ENCODE measurements at places on chromosomes 1 and 21. TPM values are rescaled to one million over a fixed set of nuclear protein-coding genes. Genes with fewer than 3 reads are reported as not detected.
A peak's percentile ranks its signal among the peaks of the same experiment; 100 is the strongest.

- no peak overlapping the region for H3K27ac ChIP-seq
- no peak overlapping the region for H3K4me3 ChIP-seq
- DNase-seq: no peak
- H3K4me1 ChIP-seq: no peaks in the 10 kb centered on the region
- H3K36me3 ChIP-seq: no peaks in the 10 kb centered on the region
These were observed 84.0 kb downstream of the IGSF21 start for GRCh38 chr1:18191481-18192155.

DNA sequence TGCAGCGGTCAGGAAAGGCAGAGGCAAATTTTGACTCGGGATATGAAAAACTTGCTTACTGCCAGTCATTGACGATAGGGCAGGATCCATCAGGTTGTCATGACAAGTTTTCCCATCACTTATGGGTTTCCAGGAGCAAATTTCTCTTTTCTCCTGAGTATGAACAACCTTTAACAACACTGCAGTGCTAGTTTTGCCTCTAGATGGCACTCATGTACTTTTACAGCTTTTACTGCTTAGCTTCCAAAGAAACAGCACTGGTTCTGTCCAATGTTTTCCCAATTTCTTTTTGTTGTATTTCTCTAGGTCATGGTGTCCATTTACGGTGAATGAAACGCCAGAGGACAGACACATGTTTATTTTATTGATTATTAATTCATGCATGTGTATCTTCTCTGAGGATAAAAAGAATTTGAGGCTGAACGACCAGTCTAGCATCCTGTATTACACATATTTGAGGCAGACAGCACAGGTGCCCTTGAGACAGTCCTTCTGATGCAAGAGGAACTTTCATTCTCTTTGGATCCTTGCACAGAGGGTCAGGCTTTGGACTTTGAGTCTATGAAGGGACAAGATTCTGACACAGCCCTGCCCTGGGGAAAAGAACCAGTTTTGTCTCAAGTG, 112.3 kb upstream of the TRABD2B start:
- no peak overlapping the region for H3K27ac ChIP-seq
- H3K27me3 ChIP-seq: no peaks in the 10 kb centered on the region
- peak; percentile 11 for DNase-seq

- peaks cover 13% of the 10 kb centered on the region for H3K27me3 ChIP-seq
- no peaks in the 10 kb centered on the region for H3K4me1 ChIP-seq
- no peaks in the 10 kb centered on the region for H3K36me3 ChIP-seq
- H3K4me3 ChIP-seq: no peak overlapping the region
These were observed 147.3 kb downstream of the KAZN start for GRCh38 chr1:14745789-14746188.

- peaks cover 45% of the 10 kb centered on the region for H3K4me1 ChIP-seq
- peak overlapping the region; percentile 87 for H3K27ac ChIP-seq
- H3K27me3 ChIP-seq: peaks cover 22% of the 10 kb centered on the region
- H3K4me3 ChIP-seq: peak overlapping the region; percentile 88
- no peaks in the 10 kb centered on the region for H3K36me3 ChIP-seq
These were observed 1.2 kb upstream of the RIIAD1 start for GRCh38 chr1:151720125-151720524.

DNA sequence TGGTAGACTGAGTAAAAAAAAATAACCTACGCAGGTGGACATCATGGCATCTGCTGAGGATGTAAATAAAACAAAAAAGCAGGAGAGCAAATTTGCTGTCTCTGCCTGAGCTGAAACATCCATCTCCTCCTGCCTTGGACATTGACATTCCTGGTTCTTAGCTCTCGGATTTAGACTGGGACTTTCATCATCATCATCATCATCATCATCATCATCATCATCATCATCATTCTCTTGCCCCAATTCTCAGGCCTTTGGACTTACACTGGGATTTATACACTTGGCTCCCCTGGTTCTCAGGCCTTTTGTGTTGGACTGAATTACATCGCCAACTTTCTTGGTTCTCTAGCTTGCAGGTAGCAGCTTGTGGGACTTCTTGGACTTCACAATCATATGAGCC, 308.4 kb upstream of the BEND5 start:
- H3K36me3 ChIP-seq: no peaks in the 10 kb centered on the region
- peaks cover 2% of the 10 kb centered on the region for H3K27me3 ChIP-seq
- no peak for DNase-seq
- H3K27ac ChIP-seq: no peak overlapping the region
- H3K4me3 ChIP-seq: no peak overlapping the region

DNA sequence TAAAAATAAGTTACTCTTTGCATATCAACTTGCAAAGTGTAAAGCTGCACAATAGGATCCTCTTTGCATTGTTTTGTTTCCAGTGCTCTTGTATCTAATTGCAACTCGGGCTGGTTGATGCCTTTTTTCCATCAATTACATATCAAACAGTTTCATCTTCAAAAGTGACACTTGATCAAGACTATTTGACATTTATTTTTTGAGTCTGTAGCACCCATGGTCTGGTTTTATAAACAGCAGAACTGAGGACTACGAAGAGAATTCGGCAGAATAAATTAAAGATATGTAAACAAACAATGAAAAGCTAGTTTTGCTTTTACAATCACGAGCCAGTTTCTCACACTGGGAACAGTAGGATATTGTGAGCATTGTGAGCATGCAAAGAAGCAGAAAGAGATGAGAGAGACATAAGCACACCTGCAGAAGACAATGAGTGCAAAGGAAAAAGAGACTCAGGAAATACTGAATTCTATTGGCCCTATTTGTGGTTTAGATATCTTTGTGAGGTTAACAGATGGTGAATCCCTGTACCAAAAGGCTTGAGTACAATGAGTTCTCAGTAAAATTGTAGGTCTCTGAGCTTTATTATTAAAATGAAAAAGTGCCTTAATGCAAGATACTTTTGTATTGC, 45.4 kb downstream of the RPL5 start:
- peaks cover 2% of the 10 kb centered on the region for H3K27me3 ChIP-seq
- peaks cover 13% of the 10 kb centered on the region for H3K36me3 ChIP-seq
- peak overlapping the region; percentile 98 for H3K27ac ChIP-seq
- H3K4me3 ChIP-seq: peak overlapping the region; percentile 76
- H3K4me1 ChIP-seq: peaks cover 47% of the 10 kb centered on the region

DNA sequence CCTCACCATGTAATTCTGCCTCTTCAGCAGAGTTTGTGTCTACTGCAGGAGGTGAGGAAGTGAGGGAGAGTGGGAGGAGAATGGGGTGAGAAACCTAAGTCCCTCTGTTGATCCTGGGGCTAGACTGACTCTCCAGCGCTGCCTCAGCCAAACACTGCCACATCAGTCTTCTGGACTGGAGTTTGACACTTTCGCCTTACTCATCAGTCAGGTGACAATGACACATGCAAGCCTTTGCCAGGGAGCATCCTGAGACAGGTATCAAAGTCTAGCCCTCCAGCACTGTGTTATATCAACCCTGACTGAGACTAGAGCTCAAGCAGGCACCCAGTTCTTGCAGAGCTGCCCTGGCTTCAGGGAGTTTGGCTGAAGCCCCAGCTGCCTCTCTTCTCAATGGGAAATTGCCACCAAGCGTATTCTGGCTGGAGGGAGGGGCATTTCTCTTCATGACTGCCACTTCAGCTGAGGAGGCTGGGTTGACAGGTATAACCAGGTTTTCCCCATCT, 33.3 kb upstream of the SUCO start:
- no peak overlapping the region for H3K27ac ChIP-seq
- DNase-seq: no peak
- H3K36me3 ChIP-seq: no peaks in the 10 kb centered on the region
- H3K27me3 ChIP-seq: peaks cover 3% of the 10 kb centered on the region
- H3K4me3 ChIP-seq: no peak overlapping the region

The AADACL4 gene
- polyA plus RNA-seq: not detected

DNA sequence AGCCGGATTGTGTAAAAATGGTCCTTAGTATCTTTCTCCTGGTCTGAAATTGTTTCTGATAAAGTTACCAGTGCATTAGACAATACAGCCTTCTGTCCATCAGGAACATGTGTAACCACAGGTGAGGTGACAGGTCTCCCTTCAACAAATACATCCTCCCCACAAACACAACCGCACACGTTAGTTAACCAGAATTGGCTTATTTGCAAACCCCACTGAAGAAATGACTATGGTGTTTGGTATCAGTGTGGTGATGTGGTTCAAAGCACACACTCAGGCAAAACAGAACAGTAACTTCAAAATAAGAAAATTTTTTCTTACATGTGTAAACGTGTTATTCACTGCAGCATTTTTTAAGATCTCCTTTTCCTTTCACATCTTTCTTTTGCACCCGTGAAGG, 517.2 kb upstream of the NR5A2 start:
- peak overlapping the region; percentile 35 for H3K4me3 ChIP-seq
- peaks cover 7% of the 10 kb centered on the region for H3K4me1 ChIP-seq
- H3K27ac ChIP-seq: no peak overlapping the region
- peak; percentile 11 for DNase-seq
- H3K36me3 ChIP-seq: no peaks in the 10 kb centered on the region

The PRKCZ gene
- 7.5 TPM for polyA plus RNA-seq

DNA sequence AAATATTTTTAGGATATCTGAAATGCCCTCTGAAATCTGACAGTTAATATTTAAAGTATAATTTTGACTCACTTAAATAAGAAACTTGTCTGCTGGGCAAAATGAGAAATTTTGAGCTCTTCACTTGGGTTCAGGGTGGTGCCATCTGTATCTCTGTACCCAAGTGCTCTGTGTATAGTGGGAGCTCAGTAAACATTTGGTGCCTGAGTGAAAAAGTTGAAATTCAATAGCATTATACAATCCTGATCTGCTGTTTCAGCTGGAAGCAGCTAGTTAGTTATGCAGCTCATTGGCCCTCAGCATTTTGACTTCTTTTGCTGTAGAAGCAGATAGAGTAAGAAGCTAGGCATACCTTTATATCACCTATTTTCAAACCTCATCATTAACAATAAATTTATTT, 73.3 kb downstream of the RPE65 start:
- H3K4me1 ChIP-seq: no peaks in the 10 kb centered on the region
- H3K4me3 ChIP-seq: no peak overlapping the region
- DNase-seq: no peak
- H3K27me3 ChIP-seq: no peaks in the 10 kb centered on the region
- H3K27ac ChIP-seq: no peak overlapping the region

DNA sequence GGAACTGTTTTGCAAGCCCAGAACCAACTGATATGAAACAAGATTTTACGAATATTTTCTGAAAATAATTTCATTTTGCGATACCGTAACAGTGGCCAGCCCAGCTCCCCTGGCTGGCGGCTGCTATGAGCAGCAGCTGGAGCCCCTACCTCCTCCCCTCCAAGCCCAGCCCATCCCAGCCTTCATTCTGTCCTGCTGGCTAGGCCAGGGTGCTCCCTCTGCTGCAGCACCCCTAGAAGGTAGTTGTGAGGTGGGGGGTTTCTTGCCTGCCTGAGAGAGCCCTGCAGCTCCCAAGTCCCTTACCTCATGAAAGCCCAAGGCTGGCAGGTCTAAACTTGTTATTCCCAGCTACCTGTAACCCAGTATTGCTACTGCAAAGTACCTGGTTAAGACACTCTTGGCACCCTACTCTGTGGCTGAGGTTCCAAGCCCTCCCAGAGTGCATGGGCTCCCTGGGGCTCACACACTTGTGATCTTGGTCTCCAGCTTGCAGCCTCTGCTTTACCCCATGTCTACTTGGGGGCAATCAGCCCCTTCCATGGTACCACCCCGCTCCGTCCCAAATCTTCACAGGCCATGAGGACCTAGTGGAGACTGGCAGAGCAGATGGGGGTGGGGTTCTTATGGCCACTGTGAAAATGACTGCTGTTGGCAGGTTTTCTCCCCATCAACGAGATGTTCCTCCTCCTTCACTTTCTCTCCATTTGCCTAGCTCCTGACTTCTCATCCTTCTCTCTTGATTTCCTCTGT, 239.8 kb downstream of the TRABD2B start:
- H3K36me3 ChIP-seq: no peaks in the 10 kb centered on the region
- DNase-seq: no peak
- H3K27me3 ChIP-seq: peaks cover 5% of the 10 kb centered on the region
- H3K4me3 ChIP-seq: no peak overlapping the region
- H3K4me1 ChIP-seq: no peaks in the 10 kb centered on the region

- H3K27me3 ChIP-seq: no peaks in the 10 kb centered on the region
- H3K36me3 ChIP-seq: no peaks in the 10 kb centered on the region
- no peak for DNase-seq
- H3K4me3 ChIP-seq: no peak overlapping the region
These were observed 28.0 kb upstream of the FASLG start for GRCh38 chr1:172630868-172631267.

DNA sequence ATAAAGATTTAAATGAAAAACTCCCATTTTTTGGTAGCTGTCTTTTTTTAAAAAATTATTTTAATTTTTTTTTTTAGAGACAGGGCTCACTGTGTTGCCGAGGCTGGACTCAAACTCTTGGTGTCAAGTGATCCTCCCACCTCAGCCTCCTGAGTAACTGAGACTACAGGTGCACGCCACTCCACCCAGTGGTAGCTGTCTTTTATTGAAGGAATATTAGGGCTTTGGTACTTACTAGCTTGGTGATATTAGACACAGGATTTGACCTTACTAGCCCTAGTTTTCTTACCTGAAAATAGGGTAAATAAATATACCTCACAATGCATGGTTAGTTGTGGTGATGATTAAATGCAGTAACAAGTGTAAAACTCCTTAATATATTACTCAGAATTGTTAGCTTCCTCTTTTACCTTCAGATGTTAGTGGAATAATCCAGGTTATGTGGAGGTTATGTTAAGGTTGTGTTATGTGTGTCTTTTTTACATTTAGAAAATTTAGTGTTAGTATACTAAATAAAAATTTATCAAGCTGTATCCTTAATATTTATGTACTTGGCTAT, 66.8 kb downstream of the PHACTR4 start:
- no peak overlapping the region for H3K4me3 ChIP-seq
- H3K27me3 ChIP-seq: no peaks in the 10 kb centered on the region
- DNase-seq: no peak
- H3K27ac ChIP-seq: no peak overlapping the region
- H3K36me3 ChIP-seq: no peaks in the 10 kb centered on the region
- H3K4me1 ChIP-seq: peaks cover 14% of the 10 kb centered on the region

DNA sequence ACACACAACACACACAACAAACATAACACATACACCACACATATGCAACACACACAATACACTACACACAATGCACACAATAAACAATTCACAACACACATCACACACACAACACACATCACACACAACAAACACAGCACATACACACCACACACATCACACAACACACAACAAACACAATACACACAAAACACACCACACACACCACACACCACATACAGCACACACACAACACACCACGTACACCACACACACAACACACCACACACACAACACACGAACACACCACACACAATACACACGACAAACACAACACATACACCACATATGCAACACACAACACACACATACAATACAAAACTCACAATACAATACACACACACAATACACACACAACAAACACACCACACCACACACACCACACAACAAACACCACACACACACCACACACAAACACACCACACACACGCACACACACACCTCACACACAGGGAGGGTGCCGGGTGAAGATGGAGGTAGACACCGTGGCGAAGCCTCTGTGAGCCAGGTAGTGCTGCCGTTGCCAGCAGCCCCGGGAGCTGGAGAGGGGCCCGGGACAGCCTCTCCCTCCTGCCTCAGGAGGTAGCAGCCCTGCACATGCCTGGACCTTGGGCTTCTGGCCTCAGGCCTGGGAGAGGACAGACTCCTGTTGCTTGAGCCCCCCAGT, 30.4 kb upstream of the C1orf174 start:
- no peak for DNase-seq
- H3K36me3 ChIP-seq: no peaks in the 10 kb centered on the region

All from immature natural killer cell (primary cell).